ENCODE measurements at places on chromosomes 3 and 15.
A peak's percentile ranks its signal among the peaks of the same experiment; 100 is the strongest.

DNA sequence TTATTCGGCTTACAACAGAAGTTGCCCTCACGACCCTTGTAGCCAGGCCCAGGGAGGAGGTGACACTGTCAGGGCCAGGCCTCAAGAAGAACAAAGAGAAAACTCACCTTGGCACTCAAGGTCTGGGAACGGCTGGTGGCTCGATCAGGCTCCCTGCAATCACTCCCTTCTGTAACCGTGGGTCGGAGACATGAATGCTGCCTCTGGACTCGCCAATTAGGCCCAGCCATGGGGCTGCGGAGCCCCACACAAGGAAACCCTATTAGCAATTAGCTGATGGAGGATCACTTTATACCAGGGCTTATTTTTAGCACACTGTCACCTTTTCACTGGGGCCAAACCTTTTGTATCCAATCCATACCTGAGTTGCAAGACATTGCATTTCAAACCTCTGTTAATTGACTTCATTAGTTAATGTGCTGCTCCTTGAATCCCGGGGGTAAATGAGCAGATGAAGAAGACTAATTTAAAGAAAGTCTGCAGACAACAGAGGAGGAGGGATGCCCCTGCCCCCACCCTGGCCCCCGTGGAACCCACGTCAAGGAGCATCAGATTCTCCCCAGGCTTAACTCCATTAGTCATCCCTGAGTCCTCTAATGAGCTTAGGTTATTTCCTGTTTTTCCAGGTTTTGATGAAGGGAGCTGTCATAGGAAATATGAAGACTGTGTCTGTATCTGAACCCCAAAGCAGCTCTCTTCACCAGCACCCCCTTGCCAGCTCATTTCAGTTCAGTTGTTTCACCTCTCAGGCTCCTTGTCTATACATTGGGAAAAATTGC, 255.3 kb downstream of the RORA start:
- DNase-seq: no peak

DNA sequence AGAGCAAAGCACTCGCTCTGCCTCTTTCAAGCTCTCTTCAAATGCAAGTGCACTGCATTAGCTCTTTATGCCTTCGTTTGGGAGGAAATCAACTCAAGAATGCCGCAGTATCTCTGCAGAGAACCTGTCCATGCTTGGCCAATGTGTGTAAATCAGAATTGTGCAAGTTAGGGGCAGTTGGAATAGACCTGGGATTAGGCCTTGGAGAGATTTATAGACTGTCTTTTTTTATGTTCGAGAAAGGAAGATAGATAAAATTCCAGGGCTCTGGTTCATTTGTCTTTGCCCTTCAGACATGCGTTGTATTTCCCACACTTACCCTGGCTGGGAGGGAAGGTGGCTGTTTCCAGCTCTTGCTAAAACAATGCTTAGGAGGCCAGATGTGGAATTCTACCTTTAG, 163.7 kb downstream of the MOBP start:
- no peak for DNase-seq

- peak; percentile 32 for DNase-seq
Measured at GRCh38 chr3:188152660-188153436, 1.1 kb upstream of the LPP start.

DNA sequence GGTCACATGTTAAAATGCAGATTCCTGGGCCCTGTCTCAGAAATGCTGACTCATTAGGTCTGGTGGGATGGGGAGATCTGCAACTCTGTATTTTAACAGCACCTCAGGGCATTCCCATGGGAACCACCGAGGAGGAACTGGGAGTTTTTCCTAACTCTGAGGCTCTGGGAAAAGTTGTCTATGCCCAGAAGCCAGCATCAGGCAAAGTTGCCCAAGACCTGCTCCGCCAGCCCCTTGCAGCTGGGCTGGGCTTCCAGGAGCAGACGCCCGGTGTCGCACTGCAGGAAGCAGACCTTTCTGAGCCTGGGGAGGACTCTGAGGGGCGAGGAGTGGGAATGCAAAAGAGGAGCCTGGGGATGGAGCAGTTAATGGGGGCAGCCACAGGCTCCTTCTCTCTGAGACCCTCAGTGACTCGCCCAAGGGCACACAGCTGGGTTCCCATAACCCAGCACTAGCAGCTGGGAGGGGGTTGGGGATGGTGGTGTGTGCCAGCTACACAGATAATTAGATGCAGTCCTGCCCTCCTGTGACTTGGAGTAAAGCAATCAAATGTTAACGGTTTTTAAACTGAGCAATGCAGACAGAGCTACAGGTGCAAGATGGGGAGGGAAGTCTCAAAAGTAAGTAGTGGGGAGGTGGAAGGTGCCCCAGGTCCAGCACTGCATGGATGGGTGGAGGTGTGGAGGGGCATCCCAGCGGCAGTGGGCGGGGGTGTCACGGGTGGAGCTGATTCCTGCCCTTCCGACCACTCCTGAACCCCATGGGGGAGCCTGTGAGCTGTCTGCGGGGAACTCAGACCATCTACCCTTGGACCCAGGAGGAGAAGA, 100.4 kb downstream of the LSM3 start:
- DNase-seq: no peak

DNA sequence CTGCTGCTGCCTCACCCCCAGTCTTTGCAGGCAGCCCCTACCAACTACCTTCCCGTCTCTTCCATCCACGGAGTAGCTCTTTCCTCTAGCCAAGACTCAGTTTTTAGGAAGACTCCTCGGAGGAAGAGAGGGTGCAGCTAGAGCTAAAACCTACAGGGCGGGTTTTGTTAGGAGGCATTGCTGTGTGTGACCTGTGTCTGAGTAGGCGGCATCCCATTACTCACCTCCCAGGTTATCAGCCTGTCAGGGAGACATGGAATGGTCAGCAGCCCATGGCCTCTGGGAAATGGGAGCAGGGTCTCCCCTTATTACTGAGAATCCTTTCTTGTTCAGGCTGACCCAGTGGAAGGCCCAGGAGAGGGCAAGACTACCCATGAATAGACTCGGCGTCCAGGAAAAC, 43.8 kb upstream of the FGD5 start:
- DNase-seq: no peak

GRCh38 chr3:191383124-191383523, 52.8 kb upstream of the UTS2B start:
- DNase-seq: no peak

DNA sequence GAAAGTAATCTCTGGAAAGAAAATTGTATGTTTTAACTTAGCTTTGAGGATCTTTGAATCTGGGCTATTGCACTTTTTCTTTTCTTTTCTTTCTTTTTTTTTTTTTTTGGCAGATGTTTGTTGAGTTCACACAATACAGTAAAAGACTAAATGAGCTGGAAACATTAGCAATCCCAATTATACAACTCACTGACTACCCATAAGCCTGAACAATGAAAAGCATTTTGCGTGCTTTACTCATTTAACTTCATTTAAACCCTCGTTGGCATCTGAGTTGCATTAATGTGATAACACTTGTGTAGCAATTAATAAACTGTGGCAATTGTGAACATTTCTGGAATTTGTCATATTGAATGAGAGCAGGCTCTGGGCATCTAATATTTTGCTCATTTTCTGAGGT, 269.4 kb upstream of the RBMS3 start:
- no peak for DNase-seq

DNA sequence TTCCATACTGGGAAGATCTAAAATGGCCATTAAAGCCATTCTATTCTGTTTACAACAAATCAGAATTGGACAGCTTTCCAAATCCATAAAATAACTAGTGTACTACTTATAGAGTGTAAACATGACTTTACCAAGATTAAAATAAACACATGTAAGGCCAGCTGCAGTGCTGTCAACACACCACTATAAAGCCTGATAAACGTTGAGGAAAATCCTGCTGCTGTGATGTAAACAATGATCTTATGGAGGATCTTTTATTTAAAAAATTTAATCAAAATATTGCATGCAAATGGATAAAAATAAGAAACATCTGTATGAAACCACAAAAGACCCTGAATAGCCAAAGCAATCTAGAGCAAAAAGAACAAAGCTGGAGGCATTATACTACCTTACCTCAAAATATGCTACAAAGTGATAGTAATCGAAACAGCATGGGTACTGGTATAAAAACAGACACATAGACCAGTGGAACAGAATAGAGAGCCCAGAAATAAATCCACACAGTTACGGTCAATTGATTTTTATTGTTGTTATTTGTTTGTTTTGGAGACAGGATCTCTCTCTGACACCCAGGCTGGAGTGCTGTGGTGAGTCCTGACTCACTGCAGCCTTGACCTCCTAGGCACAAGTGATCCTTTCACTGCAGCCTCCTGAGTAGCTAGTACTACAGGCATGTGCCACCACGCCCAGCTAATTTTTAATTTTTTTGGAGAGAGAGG, 428.8 kb upstream of the C2CD4B start:
- DNase-seq: no peak

GRCh38 chr15:72312605-72313447, 7.1 kb downstream of the CELF6 start:
- no peak for DNase-seq

GRCh38 chr15:58336161-58336560, 95.6 kb upstream of the LIPC start:
- DNase-seq: no peak

DNA sequence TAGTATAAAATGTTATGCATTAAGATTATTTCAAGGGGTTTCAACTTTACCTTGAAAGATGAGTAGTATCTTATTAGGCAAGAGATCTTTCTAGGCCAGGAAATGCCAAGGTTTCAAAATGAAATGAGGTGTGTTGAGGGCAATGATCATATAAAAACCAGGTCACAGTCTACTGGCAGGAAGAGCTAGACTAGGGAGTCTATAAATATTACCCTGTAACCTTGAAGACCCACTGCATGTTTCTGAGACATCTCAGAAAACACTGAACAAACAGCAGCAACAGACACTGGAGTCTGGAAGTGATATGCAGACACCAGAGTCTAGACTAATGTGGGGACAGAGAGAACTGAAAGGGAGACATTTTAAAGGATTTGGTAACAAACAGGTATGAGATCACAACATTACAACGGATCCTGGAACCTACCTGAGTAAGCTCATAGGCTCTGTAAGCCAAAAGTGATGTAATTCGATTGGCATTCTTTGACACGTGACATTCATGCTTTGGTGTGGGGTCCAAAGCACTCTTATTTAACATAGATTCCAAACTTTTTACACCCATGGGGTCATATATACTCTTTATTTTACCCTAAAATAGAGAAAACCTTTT, 15.0 kb downstream of the TASOR start:
- no peak for DNase-seq

DNA sequence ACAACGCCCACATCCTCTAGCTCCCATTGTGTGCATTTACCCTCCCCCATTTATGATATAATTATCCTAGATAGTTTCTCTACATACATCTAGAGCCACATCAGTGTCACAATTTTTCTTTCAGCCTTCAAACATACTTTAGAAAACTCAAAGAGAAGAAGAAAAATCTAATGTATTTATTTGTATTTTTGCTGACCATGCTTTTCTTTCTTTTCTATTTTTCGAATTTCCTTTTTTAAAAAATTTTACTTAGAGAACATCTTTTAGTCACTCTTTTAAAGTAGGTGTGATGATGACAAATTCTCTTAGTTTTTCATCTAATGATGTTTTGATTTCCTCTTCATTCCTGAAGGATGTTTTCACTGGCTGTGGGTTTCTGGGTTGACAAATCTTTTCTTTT, 117.0 kb upstream of the CHL1 start:
- no peak for DNase-seq

DNA sequence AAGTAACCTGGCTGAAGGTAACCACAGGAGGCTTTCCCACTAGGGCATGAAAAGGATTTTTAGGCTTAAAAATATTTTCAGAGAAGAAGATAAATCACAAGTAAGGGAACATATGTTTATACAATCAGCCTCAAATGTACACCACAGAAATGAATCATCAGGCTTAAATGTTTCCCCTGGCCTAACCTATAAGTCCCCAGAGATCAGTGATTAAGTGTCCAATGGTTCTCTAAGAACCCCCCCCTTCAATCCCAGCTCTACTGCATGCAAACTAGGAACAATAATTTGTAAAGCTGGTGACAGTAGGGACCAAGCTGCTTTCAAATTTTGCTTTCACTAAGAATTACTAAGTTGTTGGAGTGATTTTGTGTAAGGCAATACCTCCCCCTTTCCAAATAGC, 431.6 kb upstream of the LMCD1 start:
- DNase-seq: no peak

DNA sequence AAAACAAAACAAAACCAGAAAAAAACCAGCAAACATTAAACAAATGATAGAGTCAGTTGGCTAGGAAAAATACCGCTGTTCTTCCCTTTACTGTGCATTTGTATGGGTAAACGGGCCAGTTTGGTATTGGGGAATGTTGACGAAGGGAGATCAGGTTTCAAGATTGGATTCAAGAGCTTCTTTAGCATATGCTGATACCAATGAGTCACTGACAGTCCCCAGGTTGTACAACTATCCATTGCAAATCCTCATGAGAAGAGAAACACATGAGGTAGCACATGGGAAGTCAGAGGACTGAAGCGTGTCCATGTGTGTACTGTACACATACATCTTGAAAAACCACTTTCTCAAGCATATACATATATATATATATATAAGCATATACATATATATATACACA, 25.6 kb downstream of the TIGIT start:
- DNase-seq: no peak

DNA sequence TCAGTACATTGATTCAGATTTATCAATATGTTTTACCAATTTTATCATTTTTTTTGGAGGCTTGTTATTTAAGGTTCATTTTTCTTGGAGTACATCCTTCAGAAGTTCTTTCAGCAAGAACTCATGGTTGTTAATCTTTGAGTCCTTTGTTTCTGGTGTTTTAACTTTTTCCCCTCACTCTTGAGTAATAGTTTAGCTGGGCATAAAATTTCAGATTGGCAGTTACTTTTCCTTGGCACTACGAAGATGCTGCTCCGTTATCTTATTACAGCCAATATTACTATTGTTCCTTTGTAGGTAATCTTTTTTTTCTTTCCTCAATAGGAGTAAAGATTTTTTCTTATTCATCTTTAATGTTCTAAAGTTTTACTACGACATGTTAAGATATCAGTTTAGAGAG, 9.8 kb downstream of the LRRC58 start:
- DNase-seq: no peak

- no peak for DNase-seq
Measured at GRCh38 chr3:24428481-24428880, 66.2 kb downstream of the THRB start.

DNA sequence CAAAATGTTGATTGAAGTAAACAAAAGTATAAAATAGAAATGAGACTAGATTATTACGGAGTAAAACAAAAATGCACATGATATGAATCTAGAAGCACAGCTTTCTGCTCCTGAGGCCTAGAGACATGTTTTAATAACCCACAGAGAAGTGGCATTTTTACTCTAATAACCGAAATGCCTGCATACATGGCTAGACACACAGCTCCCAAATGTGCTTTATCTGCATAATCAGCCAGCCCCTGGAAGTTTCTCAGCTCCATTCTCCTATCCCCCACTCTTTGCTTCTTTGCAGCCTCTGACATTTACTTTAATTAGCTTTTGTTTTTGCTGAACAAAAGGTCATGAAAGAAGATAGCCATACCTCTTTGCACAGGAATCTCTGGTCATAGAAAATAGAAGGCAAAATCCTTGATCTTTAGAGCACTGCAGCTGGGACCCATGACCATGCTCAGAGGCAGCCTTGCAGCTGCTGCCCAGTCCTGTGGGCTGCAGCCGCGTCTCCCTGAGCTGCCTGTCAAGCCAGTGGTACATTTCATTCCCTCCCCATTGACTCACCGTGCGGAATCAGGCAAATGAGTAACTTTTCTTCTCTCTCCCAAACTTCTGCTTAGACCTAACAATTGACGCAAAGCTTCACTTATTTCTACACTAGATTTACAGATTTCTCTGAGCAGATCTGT, at the start of gene VEPH1:
VEPH1 (minus strand) TSS at position 501 of the 680 bp plus-strand sequence. CDS start 8,067 bp downstream, outside the sequence.
- DNase-seq: no peak

- no peak for DNase-seq
Measured at GRCh38 chr3:8853081-8853480, 83.7 kb upstream of the OXTR start.
